Activated CD4-positive, alpha-beta T cell treated with anti-CD3 and anti-CD28 coated beads for 48 hours (primary cell): ENCODE measurements at places on chromosomes 6 and 20.

DNA sequence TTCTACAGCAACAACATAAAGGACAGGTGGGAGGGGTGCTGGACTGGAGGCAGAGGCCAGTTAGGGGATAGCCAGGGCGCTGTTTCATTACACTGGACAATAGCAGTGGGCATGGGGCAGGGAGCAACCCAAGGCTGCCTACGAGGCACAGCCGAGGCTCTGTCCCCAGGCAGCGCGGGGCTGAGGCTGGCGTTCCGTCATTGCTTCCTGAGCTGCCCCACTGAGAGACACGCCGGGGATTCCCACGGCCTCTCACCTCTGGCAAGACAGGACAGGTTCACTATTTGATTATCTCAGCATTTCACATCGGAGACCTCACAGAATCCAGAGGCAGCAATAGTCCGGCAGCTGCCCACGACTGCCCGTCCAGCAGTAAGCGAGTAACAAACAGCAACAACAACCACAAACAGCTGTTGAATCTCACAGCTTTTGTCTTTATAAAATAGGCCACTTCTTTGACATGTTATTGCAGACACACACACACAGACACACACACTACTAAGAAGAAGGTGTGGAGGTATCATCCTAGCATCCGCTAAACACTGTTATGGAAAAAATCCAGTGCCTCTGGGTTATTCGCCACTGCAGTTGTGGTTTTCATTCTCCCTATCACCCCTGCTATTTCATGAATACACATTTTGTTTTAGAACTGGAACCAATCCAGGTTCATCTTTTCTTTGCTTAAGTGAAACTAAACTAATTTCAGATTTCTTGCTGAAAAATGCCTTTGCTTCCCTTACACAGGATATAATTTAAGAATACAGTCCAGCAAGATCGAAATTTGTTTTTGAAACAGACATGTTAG, 19.5 kb downstream of the KIF25 start:
- DNase-seq = no peak

DNA sequence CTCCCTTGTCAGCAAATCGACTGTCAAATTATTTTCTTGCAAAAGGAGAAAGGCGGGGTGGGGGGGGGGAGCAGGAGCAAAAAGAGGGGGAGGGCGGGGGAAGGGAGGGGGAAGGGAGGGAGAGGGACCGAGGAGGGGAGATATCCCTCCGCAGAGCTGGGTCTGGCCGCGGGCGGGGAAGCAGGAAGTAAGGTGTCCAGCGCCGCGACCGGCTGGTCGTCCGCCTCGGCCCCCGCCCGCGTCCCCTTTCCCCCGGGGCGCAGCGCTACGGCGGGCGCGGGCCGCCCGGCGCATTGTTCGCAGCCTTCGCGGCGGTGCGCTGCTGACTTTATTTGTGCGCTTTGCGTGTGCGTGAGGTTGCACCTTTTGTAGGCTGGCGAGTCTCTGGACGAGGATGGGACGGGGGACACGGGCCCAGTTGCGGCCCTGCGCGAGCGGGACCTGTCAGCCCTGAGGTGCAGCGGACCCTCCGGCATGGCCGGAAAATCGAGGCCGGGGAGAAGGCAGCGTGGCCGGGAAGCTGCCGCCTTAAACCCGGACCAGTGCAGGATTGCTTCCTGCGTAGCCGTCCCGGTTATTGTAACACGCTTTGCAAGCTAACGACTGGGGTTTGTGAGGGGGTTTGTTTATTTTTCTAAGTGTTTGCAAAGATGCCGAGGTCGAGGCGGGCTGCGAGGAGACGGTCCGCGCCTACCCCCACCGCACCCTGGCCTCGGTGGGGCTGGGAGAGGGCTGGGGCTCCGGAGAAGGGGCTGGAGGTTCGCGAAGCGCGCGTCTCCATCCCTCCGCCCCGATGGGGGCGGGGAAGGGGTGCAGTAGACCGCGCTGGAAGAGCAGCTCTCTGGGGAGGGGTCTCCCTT, 675 bp upstream of the TRERF1 start:
- peak; percentile 54 for DNase-seq

DNA sequence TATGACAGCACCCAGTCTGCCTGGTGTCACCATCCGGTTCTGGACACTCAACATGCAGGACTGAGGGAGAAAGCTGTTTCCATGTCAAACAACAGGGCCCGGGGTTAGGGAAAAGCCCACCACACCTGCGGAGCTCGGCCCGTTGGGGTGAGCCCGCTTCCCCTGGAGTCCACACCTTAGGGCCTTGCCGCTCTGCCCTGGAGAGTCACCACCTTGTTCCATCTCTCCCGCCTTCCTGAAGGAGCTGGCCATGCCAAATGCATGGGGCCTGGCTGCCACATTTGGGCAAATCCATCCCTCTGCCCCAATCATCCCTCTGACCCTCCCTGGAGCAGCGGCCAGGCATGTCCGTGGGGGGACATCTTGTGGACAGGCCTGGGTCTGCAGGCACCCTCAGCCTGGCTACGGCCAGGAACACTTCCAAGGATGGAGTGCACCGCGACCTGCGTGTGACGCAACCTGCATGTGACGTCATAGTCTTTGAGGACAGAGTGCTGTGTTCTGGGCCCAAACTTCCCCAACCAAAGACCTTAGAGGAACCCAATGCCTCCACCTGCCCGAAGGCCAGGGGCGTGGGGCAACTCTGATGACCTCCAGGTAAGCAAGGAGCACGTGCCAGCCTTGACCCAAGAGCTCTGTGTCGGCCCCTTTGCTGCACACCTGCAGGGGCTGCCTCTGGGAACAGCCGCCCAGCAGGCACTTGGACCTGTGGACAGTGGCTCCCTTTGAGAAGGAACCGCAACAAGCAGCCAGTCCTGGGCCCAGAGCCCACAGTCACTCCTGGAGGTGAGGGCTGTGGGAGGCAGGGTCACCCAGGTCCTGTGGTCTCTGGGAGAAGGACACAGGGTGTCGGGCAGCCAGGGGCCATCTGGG, 1.7 kb downstream of the CABLES2 start:
- DNase-seq = no peak

- DNase-seq = no peak
Observed at GRCh38 chr6:5367510-5367909, 106.2 kb downstream of the FARS2 start.

GRCh38 chr20:11170565-11170964, 496.8 kb upstream of the JAG1 start:
- DNase-seq = no peak

DNA sequence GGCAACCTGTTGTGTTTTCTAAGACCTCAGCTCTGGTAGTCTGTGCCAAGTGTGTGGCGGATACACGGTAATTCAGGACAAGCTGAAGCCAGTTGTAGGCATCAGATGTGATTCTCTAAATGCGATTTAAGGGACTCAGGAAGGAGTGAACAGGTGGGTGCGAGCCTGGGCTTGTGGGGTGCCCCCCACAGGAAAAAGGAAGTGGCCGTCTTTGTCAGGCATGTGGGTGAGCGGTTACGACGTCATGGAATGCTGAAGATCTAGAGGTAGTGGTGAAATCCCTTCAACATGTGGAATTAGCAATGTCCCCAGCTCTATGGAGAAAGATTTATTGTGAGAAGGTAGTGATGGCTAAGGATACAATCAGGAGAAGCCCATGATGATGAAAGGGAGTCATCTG, 95.1 kb upstream of the EXOC2 start:
- DNase-seq = peak; percentile 36

DNA sequence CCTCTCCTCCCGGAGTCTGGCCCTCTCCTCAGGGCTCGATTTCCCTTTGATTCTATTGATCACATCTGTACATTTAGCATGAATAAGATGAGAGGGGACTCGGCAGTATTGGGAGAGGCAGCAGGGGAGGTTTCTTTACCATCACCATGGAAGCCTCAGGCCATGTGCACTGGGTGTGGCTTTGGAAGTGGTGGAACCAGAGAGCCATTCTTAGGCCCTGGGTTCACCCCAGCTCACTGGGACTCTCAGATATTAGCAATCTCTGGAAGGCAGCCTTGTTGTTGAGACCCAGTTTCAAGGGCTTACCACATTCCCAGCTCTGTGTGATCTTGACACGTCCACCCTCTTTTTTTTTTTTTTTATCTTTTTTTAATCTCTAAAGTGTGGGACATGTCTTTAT, 195.9 kb upstream of the PROKR2 start:
- no peak for DNase-seq

- no peak for DNase-seq
Observed at GRCh38 chr6:40437631-40438030, 149.5 kb downstream of the LRFN2 start.

DNA sequence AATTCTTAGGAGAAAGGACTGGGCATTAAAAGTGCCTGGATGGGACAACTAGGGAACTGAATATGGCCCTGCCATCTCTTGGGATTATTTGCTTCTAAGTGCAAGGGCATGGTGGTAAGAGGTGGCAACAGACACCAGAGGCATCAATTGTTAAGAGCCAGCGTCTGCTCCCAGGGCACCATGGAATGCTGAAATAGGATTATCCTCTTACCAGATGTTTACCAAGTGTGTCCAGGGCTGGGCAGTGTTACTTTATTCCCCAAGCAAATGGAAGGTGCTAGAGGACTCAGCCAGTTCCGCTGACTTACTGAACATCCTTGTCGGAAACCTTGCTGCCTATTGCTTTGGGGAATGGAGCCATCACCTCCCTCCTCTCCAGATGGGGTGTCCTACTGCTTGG, 273.6 kb upstream of the SUPT3H start:
- no peak for DNase-seq

GRCh38 chr6:14317387-14317970, 199.9 kb downstream of the CD83 start:
- DNase-seq = no peak

DNA sequence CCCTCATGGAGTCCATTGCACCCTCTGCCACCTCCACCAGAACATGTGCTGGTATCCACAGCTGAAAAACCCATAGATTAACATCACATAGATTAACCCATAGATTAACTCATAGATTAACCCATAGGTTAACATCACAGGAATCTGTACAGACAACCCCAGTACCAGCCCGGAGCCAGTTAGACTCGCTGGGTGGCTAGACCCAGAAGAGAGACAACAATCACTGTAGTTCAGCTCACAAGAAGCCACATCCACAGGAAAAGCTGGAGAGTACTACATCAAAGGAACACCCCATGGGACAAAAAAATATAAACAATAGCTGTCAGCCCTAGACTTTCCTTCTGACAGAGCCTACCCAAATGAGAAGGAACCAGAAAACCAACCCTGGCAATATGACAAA, 25.1 kb downstream of the SERPINB9 start:
- no peak for DNase-seq

DNA sequence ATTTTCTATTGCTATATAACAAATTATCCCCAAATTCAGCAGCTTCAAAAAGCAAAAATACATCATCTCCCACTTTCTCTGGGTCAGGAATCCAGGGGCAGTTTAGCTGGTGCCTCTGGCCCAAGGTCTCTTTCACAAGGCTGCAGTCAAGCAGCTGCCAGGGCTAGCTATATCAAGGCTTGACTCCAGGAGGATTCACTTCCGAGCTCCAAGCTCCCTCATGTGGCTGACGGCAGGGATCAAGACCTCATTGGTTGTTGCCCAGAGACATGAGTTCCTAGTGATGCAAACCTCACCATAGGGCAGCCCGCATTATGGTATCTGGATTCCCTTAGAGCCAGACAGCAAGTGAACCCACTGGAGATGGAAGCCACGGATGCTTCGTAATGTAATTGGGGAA, 1.3 kb upstream of the VNN1 start:
- DNase-seq = no peak

GRCh38 chr6:148969603-148970061, 222.8 kb downstream of the UST start:
- no peak for DNase-seq

DNA sequence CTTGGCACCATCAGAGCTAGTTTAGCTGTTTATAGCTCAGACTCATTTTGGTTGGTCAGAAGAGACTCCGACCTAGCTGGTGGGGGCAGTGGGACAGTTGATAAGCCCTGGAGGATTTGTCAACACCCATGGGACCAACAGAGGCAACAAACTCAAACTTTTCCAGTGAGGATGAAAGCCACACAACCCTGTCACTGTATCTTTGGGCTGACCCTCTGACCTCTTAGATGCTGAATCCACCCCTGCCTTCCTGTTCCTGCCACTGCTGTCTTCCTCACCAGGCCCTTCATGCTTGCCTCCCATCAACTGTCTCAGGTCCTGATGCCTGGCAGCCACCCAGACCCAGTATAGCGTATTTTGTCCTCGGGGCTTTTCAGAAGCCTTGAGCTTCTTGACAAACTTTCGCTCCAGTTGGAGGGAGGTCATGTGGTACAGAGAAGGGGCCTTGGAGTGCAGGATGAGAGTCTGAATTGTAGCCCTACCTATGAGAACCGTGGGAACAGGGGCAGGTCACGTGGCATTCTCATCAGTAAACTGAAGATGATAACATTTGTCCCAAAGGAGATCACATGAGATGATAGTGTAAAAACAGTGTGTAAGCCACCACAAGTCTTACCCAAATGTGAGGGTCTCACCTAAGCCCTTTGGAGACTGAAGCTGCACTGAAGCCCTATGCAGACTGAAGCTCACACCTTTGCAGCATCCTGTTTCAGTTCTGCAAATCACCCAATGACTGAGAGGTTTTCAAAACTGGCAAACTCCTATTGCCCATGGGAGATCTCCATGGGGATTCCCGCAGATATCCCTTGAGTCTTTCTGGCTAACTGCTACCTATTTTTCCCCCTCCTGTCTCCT, 72.0 kb upstream of the F13A1 start:
- DNase-seq = no peak

DNA sequence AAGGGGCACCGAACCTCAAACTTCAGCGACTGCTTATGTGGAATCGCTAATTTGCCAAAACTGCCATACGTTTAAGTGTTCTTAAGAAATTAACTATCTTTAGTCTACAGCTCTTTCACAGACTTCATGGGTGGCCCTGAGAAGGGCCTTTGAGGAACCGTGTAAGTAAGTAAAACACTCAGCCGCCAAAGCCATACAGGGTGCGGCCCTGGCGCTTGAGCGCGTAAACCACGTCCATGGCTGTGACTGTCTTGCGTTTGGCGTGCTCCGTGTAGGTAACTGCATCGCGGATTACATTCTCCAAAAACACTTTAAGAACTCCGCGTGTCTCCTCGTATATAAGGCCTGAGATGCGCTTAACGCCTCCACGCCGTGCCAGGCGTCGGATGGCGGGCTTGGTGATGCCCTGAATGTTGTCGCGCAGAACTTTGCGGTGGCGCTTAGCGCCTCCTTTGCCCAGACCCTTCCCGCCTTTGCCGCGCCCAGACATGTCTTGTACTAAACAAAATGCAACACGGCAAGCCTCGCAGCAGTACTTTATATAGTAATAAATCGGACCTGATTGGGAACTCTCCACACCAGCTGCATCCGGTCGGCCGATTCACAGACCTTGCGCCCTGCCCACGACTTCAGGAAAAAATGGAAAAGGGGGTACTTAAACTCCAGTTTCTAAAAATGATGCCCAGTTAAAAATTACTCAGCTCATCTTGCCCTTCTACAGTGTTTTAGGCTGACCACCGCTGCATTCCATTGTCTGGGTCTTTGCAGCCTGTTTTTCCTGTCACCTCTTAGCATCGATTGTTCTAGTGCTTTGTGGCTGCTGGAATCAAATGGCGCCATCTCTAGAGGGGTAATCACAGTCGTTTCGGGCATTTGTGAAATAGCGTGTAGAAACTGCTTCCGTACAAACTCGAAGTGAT, 38.9 kb downstream of the OR2B2 start:
- DNase-seq = peak; percentile 86

GRCh38 chr20:19692685-19693119, 65.4 kb upstream of the RIN2 start:
- peak; percentile 70 for DNase-seq
